ENCODE measurements at places on chromosomes 13 and 19.

DNA sequence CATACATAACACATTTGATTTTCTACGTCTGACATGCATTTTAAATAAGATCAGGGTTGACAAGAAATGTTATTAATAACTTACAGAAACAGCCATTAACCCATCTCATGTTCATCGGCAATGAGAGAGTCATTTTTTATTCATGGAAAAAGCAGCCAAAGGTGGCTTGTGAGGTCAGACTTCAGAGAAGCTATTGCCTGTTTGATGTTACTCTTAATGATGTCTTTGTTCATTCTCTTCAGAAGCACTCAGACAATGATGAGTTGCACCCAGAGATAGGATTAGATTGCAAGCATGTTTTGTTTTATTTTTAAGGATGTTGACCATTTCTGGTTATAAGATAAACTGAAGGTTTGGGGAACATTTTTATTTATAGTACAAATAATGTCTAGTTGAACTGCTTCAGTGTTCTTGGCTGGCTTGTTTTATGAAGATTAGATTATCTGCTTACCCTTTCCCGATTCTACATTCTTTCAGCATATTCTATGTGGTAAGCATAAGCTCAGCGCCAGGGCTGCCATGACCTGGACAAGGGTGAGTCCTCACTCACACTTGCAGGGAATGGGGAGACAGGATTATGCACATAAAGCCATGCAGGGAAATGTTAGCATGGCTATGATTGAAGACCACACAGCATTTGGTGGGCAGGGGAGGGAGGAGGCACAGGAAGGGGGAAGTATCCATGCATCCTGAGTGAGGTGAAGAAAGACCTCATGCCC lies 288.1 kb downstream of the MTUS2 start:
- DNase-seq = no peak

DNA sequence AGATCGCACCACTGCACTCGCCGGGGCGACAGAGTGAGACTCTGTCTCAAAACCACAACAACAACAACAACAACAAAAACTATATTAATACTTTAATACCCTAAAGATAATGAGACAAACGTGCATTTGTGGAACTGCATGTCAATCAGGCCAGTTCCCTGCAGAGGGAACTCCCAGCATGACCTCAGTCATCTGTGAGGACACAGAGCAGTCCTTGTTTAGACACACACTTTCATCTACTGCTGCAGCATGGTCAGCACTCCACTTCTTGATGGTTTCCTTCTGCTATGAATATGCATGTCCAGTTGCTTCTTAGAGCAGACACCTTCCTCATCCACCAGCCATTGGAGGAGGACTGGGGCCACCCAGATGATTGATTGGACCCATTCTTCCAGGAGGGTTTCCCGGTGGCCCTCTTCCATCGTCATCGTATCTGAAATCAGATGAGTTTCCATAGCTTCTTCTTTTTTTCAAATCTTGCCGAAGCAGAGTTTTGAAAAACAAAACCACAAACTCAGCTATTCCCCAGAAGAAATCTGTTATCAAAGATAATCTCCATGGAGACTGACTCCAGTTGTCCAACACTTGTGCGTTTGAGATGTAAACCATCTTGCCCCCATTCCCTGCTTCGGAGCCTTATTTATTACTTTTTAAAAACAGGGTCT lies 26.5 kb downstream of the ZNF607 start:
- no peak for DNase-seq

DNA sequence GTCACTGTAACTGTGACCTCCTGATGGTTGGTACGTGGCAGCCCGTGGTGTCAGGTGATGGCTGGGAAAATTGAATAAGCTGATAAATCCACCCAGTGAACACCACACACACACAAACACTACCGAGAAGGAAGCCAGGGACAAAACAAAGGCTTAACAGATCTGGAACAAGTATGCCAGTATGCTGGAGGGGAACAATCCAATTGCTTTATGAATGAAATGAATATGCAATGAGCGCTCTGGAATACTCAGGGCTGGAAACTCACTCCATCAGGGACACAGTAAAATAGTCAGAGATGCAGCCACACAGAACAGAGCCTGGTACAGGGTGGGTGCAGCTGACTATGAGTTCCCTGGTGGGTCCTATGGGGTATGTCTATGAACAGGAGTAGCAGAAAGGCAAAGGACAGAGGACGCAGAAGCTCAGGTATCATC lies 16.7 kb downstream of the TMTC4 start:
- DNase-seq = no peak

DNA sequence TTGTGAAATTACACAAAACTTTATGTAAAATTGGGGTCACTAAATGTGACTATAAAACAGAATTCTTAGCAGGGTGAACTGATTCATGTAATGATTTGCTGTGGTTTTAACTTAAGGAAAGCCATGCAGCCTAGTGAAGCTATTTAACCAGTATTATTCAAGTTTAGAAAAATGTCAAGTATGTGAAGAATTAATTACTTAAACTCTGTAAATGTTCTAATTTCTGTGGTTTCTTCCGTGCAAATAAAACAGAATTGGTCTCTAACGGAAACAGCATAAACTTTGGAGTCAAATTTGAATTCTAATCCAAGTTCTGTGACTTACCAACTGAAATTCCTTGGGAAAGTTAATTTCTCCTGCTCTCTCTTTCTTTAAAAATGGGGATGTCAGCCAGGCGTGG lies 13.3 kb downstream of the CDC16 start:
- no peak for DNase-seq

- no peak for DNase-seq
Measured at GRCh38 chr19:47531640-47532387, 17.0 kb upstream of the NAPA start.

DNA sequence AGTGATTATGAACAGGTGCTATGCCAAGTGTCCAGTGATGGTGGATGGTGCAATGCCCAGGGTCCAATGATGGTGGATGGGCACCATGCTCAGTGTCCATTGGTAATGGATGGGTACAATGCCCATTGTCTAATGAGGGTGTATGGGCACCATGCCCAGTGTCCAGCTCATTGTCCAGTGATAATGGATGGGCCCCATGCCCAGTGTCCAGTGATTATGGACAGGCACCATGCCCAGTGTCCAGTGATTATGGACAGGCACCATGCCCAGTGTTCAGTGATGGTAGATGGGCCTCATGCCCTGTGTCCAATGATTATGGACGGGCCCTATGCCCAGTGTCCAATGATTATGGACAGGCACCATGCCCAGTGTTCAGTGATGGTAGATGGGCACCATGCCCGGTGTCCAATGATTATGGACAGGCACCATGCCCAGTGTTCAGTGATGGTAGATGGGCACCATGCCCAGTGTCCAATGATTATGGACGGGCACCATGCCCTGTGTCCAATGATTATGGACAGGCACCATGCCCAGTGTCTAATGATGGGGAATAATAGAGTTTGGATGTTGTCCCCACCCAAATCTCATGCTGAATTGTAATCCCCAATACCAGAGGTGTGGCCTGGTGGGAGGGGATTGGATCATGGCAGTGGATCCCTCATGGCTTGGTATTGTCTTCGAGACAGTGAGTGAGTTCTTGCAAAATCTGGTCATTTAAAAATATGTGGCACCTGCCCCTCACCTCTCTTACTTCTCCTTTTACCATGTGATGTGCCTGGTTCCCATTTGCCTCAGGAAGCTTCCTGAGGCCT lies 87.8 kb downstream of the ANKRD10 start:
- DNase-seq = no peak

- DNase-seq = no peak
Measured at GRCh38 chr13:72585254-72585653, 142.2 kb downstream of the MZT1 start.

GRCh38 chr13:97205982-97206381 lies 16.2 kb upstream of the MBNL2 start:
- DNase-seq = no peak

DNA sequence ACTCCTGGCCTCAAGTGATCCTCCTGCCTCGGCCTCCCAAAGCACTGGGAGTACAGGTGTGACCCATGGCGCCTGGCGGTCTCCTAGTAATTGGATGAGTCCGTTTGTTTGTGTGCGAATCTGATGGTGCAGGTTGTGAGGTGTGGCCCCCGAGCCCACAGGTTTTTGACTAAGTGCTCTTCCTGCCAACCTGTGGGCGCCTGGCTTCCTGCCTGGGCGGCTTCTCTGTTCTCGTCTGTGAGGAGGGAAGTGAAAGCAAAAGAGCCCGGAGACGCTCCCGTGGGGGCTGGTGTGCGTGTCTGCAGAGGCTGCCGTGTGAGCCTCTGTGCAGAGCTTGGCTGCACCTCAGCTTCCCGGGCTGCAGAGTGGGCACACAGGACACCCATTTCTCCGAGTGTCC lies 10.0 kb downstream of the ARHGAP45 start:
- DNase-seq = peak; percentile 95

- DNase-seq = no peak
Measured at GRCh38 chr13:107271227-107271626, 703.3 kb upstream of the ARGLU1 start.

- peak; percentile 15 for DNase-seq
Measured at GRCh38 chr13:107211073-107211472, 643.1 kb upstream of the ARGLU1 start.

- DNase-seq = no peak
Measured at GRCh38 chr13:99564386-99564785, 63.1 kb downstream of the TM9SF2 start.

- DNase-seq = no peak
Measured at GRCh38 chr19:5321851-5322681, 18.5 kb downstream of the PTPRS start.

- no peak for DNase-seq
Measured at GRCh38 chr13:42812316-42812715, 30.9 kb downstream of the FAM216B start.

DNA sequence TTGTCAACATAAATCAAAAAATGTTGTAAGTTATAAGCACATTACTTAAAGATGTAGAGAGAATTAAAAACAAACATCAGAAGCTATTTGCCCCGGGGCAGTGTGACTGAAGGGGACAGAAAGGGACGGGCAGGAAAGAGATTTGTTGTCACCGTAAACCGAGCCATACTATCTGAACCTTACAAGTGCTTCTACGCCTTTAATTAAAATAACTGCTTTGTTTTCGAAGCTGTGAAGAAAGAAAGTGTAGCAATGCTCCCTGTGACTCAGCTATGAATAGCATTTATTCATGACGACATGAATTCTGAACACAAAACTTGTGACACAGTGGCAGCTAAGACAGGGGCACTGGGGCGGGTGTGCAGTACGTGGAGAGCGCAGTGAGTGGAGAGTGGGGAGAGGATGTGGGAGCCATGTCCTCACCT lies 30.0 kb downstream of the ZNF787 start:
- no peak for DNase-seq

GRCh38 chr13:36358175-36358718 lies 12.1 kb upstream of the SPART start:
- no peak for DNase-seq

DNA sequence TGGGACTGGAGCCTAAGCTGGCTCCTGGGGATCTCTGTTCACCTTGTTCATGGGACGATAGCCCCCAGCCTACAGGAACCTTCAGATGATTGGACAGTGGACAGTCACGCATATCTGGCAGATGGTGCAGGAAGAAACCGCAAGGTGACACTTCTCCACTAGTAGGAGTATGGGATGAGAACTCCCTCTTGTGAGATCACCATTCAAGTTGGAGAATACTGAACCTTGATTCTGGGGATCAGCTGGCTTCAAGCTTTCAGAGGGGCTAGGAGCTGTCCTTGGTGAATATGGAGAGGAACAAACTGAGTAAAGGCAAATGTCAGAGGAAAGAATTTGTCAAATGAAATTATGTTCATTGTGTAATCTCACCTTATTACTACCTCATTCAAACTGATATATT lies 204.5 kb downstream of the PDS5B start:
- no peak for DNase-seq

DNA sequence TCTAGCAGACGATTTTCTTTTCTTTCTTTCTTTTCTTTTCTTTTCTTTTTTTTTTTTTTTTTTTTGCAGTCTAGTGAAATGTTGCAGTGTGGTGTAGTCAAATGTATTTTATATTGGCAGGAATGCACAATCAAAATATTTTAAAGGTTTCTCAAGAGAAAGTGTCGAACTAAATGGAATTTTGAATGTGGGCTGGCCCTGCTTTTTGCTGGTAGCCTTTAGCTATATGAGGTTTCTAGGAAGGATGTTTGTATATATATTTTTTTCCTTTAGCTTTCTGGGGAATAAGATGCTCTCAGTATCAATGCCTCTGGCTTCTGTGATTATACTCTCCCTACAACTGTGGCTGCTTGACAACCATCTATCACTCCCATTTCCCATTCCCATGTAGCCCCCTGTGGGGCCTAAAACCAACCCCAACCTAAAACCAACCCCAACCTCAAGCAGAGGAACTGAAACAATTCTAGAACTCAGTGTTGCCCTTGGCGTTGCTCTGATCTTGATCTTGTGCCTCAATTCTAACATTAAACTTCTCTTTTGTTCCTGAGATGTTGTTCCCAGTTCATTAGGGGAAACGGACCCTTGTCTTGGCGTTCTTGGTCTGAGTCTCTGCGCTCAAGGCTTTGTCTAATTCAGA lies 27.1 kb downstream of the CYSLTR2 start:
- no peak for DNase-seq

DNA sequence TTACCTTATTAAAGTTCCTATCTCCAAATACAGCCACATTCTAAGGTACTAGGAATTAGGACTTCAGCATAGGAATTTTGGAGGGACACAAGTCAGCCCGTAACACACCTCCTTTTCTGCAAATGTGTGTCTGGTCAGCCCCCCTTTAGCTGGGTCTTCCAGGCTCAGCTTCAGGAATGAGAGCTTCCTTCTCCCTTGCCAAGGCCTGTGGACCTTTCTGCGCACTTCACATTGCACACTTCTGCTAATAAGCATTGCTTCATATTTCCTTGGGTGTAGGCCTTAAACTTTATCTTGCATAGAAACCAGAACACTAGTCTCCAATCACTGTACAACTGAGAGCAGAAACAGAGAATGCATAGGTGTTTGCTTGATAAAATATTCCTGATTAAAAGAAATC lies 4.5 kb upstream of the STK24 start:
- DNase-seq = no peak

GRCh38 chr13:39521701-39522100 lies 81.3 kb downstream of the LHFPL6 start:
- DNase-seq = no peak

- DNase-seq = no peak
Measured at GRCh38 chr13:24006520-24007248, 109.4 kb upstream of the C1QTNF9B start.

GRCh38 chr13:114077099-114077932 lies 55.1 kb downstream of the RASA3 start:
- no peak for DNase-seq

- peak; percentile 37 for DNase-seq
Measured at GRCh38 chr19:18233224-18233825, 7.1 kb upstream of the PDE4C start.

- no peak for DNase-seq
Measured at GRCh38 chr19:11769995-11770394, 3.2 kb downstream of the ZNF441 start.

- DNase-seq = no peak
Measured at GRCh38 chr13:98541701-98542203, 35.2 kb downstream of the STK24 start.

All from CD4-positive, alpha-beta T cell treated with Interleukin-4 for 1 hour (primary cell).